NCI-H2171 (cell line): ENCODE measurements at places on chromosomes 7 and 10.
A peak's percentile ranks its signal among the peaks of the same experiment; 100 is the strongest.

DNA sequence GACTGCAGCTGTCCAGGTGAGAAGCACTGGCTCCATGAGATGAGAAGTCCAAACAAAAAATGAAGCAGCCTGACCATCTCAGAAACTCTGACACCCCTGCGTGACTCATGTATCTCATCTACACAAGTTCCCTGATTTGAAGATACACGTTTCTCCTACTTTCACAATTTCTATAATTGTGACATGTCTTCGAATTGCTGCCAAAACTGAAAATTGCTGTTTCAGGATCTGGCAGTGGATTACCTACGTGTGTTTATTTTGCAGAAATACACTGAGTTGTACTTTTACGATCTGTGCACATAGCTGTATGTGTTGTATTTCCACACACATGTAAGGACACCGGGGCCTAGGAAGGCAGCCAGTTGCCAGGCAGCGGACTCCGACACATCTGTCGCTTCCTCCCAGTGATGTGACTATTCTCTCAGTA lies 53.2 kb downstream of the LARP4B start:
- no peak for DNase-seq

DNA sequence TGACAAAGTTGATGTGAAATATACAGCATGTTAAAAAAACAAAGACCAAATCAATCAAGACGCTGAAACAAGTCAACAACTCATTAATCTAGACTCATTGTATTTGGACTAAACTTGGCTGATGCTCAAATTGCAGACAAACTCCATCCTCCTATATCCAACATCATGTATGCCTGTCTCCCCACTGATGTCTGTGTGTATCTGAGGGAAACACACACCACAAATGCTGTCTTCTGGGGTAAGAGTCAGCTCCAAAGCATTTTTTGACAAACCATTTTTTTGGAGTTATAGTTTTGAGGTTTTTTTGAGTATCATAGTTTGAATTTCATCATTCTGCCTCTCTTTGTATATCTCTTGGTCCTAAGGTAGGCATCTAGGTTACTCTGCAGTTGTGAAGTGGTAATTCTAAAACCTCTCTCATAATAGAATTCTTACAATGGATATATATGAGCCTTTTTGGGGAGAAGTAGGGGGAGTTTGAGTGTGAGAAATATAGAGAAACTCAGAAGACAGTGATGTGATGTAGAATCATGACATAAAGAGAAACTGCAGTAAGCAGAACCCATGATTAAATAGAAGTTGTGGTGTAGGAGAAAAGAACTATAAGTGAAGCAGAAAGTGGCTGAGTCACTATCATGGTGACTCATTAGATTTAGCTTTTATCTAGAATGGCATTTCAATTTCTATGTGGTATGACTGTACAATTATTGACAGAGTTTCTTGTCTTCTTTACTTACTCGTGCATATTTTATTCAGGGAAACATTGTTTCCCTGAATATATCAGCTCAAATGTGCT lies 1531.1 kb upstream of the LRRTM3 start:
- DNase-seq = no peak

- DNase-seq = no peak
Observed at GRCh38 chr7:71740174-71740560, 608.2 kb downstream of the GALNT17 start.

DNA sequence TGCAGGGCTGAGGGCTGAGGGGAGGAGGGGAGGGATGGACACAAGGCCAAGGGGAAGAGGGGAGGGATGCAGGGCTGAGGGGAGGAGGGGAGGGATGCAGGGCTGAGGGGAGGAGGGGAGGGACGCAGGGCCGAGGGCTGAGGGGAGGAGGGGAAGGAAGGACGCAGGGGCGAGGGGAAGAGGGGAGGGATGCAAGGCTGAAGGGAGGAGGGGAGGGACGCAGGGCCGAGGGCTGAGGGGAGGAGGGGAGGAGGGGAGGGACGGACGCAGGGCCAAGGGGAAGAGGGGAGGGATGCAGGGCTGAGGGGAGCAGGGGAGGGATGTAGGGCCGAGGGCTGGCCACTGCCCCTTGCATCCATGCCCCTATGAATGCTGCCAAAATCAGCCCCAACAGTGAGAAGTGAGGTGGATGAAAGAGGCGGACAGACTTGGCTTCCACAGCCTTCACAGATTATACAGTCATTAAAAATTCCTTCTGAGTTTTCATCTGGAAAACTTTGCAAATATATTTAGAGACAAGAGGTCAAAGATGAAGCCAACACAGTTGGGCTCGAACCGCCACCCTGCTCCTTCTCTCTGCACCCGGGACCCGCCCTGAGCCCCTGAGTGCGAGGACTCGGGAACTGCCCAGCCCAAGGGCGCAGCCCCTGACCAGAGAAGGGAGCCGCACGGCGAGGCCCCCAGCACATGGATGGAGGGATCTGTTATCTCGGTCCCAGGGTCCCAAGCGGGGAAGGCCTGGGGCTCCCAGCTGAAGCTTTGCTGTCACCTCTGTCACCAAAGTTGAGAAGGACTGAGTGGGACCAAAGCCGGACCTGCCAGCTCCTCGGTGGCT lies 65.8 kb downstream of the DIP2C start:
- no peak for DNase-seq

- DNase-seq = no peak
Observed at GRCh38 chr7:115816318-115816974, 214.1 kb downstream of the TFEC start.

GRCh38 chr7:105924945-105925344 lies 38.1 kb upstream of the CDHR3 start:
- DNase-seq = no peak

DNA sequence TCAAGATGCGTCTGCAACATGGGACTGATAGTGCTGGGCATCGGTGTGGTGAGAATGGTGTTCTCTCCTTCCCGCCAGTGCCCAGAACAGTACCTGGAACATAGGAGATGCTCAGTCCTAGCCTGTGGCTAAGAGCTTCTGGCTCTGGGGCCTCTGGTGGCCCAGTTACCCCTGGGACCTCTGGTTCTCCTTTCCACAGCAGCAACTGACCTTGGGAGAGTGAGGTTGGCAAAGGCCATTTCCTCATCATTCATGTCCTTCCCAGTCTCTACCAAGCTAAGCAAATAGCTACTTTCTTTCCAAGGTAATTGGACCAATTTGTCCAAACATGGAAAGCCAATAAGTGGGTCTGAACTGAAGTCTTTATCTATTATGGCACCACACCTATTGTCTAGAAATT lies 11.6 kb upstream of the GOLGA7B start:
- no peak for DNase-seq

DNA sequence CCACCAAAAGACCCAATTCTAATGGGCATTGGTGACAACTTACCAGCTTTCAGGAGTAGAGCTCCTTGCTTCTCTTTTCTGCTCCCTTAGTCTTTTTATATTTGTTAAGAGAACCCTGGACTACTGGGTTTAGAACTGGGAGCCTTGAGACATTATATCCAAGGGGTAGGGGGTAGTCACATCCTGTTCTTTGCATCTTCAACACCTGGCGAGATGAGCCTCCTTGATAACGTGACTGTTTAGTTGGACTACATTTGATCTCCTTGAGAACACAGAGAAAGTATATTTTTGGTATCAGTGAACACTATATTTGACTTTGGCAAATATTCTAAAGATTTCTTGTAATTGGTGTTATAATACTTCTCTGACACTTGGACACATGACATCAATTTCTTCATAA lies 9.0 kb upstream of the SMNDC1 start:
- no peak for DNase-seq

- DNase-seq = no peak
Observed at GRCh38 chr7:70094831-70095230, 496.6 kb downstream of the AUTS2 start.

DNA sequence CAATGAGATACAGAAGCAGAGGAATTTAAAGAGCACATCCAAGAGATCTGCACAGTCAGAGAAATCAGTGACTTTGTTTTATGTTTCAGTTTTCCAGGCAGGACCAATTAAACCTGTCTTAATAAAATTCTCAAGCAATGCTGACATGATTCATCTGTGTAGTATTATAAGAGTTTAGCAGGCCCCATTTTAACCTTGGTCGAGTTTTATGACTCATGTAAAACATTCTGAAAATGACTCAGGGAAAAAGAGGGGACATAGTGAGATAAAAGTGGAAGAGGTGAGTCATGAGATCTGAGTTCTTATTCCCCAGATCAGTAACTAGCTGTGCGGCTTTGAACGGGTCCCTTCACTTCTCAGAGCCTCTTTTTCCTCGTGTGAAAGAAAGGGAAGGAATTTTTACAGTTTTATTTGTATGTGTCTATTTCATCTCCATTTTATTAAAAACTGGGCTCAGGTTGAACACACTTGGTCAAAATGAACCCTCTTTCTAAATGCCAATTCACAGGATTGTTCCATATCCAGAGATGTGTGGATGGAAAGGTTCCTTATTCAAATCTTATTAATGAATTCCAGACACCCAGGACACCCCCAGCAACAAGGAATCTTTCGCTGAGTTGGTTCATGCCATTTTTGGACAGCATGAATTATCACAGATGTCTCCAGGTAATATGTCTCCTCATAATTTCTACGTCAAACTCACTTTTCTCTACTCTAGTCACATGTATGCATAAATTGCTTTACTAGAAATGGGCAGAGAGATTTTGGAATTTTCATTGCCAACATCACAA lies 143.2 kb downstream of the JAZF1 start:
- DNase-seq = no peak

DNA sequence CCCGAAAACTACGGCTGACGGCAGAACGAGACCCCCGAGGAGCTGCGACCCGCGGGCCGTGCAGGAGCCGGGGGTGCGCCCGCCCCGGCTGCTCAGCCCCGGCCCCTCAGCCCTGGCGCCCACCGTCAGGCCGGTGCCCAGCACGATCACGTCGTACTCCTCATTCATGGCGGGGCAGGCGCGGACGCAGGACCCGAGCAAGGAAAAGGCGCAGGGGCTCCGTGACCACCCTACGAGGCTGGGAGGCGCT lies 218 bp downstream of the GDI2 start:
- DNase-seq = no peak

- no peak for DNase-seq
Observed at GRCh38 chr7:6294839-6295238, 22.4 kb upstream of the CYTH3 start.

DNA sequence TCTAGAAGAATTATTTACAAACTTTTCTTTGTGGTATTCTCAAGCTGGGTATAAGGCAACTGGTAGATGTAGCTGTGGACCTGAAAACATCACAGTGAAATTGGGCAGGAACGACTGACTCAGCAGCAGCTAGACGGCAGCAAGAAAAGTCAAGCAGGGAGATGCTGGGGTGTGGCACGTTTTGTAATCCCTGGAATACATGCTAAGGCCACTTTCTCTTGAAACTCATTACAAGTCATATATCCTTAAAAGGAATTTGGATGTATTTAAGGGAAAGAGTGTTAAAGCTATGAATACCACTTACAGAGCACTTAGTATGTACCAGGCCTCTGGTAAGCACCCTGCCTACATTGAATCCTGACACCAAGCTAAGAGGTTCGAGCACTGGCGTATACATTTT lies 17.4 kb downstream of the BEND7 start:
- no peak for DNase-seq

- DNase-seq = no peak
Observed at GRCh38 chr7:143325240-143325639, 9.3 kb downstream of the CLCN1 start.

- DNase-seq = no peak
Observed at GRCh38 chr7:43522406-43523156, 60.3 kb upstream of the STK17A start.

- DNase-seq = no peak
Observed at GRCh38 chr7:21358648-21359047, 69.2 kb upstream of the SP4 start.

GRCh38 chr7:113752289-113752688 lies 166.5 kb downstream of the PPP1R3A start:
- DNase-seq = no peak

GRCh38 chr7:74051629-74052410 lies 23.8 kb downstream of the ELN start:
- DNase-seq = no peak

GRCh38 chr7:156140447-156140846 lies 328.2 kb upstream of the SHH start:
- DNase-seq = no peak

DNA sequence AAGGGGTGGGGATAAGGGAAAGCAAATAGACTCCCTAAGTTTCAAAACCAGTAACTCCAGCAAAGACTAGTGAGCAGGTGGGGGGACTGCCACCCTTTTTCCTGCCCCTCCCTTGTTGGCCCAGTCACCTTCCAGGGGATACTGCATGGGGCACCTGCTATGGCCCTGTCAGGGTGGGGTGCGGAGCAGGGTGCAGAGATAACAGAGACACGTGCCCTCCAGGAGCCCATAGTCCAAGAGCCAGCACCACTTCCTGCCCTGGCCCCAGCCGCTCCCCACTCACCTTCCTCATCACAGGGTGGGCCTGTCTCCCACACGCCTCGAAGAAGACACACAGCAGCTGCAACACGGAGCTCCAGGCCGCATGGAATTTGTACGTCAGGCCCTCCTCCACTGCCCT lies 20.6 kb downstream of the RRP12 start:
- no peak for DNase-seq

- DNase-seq = no peak
Observed at GRCh38 chr7:7654964-7655715, 14.6 kb downstream of the UMAD1 start.

DNA sequence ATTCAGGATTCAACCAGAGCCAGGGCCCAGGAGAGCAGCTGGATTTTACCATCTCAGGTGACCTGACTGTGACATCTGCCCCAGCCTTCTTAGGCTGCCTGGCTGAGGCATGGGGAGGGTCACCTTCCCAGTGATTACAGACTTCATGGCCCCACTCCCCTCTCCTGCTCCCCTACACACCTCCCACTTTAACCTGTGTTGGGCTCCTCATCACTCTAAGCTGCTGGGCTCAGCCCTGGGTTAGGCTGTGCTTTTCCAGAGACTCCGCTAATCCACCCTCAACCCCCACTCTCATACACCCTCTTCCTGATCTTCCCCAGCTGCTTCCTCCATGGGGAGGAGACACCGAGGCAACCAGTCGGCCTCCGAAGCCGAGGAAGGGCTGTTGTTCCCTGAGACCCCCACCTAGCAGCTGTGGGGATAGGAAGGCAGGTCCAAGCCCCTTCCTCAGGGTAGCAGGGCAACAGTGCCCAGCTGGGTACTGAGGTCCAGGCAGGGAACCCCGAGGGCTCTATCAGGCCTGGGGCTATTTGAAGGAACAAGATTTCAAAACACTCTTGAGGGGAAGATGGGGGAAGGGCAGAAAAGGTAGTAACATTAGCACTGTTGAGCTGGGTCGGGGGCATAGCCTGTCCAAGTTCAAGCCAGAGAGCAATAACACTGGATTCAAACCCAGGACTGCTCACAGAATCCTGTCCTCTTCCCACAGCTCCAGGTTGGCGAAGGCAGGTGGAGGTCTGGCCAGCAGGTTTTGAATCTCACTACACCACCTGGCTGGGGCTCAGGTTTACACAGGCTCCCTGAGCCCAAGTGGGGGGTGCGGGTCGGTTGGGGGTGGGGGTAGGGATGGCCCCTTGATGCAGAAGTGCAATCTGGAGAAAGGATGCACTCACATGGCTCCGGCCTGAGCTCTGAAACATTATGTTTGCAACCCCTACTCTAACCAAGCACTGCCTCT lies 1.8 kb downstream of the IMPDH1 start:
- DNase-seq = peak; percentile 55

DNA sequence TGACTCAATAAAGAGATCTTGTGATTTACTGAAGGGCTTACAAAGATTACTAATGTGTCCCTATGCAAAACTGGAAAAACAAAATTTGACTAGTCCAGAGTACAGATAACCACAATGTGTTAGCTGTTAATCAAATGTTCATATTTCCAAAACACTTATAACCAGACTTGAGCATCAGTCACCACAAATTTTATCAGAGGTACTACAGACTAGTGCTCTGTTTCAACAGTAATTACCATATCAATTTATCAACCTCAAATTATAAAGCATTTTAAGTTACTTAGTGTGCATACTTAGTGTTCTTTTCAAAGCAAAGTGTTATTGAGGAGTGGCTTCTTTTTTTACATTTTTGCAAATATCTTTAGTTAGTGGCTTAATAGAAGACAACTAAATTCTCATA lies 765.9 kb downstream of the GRM8 start:
- DNase-seq = no peak
